ENCODE measurements at places on chromosomes 1 and 21.
A peak's percentile ranks its signal among the peaks of the same experiment; 100 is the strongest.

GRCh38 chr1:229186373-229187056 lies 84.4 kb upstream of the RAB4A start:
- no peak for DNase-seq

DNA sequence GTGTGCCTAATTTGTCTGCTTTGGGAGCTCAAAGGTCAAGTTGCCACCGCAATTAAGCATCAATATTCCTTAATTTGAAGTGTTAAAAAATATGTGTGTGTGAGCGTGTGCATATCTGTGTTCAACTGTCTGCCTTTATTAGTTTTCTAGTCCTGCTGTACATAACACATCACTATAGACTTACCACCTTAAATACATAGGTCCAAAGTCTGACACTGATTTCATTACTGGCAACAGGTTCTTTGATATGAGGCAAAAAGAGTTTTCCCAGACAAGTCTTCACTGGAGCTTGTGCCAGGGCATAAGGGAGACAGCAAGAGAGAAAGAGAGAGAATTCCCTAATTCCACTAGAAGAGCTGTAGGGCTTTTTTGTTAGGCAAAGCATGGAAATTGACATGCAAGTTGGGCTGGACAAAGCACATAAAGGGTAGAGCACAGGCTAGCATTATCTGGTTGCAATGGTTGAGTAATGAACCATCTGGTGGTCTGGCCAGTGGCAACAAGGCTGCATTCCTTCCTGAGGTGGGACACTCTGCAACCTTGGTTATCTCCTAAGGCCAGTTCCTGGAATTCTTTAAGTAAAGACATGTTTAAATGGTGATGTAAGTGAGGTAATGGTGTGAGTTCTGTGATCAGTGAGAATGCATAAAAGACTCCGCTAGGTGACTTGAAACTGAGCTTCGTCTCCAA lies 457.2 kb upstream of the ADAMTS5 start:
- DNase-seq, result no peak

DNA sequence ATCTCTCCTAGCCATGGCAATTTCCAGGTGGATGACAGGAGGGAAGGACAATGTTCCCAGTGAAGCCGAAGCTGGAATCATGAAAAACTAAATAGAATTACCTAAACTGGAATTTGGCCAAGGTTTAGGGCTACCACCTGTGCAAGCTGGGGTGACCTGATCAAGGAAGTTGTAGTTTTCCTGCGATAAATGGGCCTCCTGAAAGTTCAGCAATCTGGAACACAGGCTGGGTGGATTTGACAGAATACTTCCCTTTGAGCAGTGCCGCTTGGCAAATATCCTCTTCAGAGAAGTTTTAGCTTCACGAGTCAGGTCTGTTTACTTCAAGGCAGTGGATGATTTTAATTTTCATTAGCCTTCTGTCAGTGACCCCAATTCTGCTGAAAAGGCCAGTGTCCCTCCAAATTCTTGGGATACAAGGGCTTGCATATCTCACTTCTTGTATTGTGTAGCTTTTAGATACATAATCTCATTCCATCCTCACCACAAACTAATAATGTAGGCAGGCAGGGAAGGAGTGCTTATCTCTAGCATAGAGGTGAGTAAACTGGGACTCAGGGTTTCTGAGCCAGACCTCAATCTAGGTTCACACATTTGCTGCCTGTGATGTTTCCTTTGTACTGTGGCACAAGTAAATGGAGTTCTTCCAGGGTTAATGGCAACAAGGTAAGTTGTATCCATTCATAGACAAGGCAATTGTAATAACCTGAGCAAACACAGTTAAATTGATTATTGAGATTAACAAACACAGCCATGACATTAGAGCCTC lies 349.4 kb downstream of the NUF2 start:
- DNase-seq, result no peak

DNA sequence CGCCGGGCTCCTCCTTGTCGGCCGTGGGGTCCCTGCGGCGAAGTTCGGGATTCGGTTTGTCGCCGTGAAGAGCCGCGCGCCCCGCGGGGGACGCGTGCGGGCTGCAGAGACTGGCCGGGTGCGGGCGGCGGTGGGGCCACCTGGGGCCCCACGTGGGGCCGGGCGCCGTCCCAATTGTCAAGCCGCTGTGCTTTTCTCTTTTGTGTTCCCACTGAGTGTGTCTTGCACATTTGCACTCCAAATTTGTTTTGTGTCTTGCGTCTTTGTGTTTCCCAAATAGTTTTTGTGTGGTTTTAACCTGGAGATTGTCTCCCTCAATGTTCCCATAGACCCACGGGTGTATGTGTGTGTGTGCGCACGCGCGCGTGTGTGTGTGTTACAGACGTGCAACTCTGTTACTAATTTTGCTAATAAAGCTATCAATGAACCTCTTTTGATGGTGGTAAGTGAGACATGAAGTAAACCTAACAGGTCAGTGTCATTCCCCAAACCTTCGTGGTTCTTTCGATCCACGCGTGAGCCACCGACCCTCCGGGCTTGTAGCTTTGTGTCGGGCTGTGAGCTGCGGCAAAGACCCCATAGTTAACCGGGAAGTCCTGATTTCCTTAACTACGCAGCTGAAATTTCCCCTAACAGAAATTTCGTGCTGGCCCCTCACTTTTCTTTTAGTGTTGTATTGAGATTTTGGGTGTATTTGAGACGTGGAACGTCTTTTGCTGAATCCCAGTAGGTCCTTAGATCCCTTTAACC lies 708 bp downstream of the PRDM2 start:
- DNase-seq, result peak; percentile 50

- no peak for DNase-seq
These were observed 134.8 kb downstream of the ZNF648 start for GRCh38 chr1:181926697-181927096.

- DNase-seq, result no peak
These were observed 21.5 kb downstream of the DESI2 start for GRCh38 chr1:244674446-244674845.

DNA sequence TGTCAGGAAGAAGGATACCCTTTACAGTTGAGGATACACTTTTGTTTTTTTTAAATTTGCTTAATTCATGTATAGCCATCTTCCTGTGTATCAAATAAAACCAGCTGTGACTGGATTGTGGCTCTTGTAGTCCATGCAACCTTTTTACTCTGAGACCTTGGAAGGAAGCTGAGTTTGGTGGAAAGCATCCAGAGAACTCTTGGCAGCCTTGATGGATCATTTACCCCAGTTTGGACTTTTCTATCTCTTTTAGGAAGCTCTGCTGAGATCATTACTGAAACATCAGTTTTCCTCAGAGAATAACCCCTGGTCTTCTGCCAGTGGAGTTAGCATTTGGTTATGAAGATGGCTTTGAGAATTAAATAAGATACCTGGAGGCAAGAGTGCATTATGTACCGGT lies 21.2 kb upstream of the APOBEC4 start:
- DNase-seq, result no peak

- DNase-seq, result no peak
These were observed 2.2 kb downstream of the SPATC1L start for GRCh38 chr21:46181953-46182547.

DNA sequence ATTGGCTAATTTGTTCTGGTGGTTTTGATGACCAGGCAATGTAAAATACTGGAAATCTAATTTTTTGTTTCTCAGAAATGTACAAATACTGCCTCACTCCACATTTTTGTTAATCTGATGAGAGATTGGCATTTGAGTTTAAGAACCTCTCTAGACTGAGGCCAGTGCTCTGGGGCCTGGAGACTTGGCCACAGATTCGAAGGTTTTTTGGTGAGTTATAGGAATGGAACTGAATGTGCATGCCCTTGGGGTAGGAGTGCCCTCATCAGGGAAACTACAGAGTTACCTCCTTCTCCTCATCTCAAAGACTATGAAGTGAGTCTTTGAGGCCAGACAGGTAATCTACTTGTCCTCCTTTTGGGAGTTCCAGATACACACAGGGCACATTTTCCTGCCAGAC lies 347.9 kb downstream of the LTN1 start:
- no peak for DNase-seq

GRCh38 chr21:38917043-38917774 lies 111.5 kb downstream of the ETS2 start:
- DNase-seq, result no peak

GRCh38 chr1:237179503-237179902 lies 137.5 kb downstream of the RYR2 start:
- DNase-seq, result no peak

DNA sequence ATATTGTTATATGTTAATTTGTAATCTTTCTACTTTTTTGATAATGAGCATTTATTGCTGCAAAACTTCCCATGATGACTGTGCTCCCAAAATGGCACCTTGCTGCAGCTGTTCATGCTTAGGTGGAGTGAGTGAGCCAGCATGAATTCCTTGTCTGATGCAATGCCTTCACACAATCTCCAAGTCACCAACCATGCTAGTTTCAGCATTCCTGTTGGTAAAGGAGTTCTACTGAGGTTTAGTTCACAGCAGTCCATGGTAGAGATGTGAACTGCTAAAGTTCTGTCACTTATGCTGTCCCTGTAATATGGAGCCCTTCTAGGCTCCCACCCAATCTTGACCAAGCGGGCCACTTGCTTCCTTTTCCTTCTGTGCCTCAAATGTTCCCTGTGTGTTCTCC lies 26.2 kb upstream of the PRKACB start:
- DNase-seq, result no peak

- no peak for DNase-seq
These were observed 42.4 kb downstream of the PTPRC start for GRCh38 chr1:198681252-198681651.

DNA sequence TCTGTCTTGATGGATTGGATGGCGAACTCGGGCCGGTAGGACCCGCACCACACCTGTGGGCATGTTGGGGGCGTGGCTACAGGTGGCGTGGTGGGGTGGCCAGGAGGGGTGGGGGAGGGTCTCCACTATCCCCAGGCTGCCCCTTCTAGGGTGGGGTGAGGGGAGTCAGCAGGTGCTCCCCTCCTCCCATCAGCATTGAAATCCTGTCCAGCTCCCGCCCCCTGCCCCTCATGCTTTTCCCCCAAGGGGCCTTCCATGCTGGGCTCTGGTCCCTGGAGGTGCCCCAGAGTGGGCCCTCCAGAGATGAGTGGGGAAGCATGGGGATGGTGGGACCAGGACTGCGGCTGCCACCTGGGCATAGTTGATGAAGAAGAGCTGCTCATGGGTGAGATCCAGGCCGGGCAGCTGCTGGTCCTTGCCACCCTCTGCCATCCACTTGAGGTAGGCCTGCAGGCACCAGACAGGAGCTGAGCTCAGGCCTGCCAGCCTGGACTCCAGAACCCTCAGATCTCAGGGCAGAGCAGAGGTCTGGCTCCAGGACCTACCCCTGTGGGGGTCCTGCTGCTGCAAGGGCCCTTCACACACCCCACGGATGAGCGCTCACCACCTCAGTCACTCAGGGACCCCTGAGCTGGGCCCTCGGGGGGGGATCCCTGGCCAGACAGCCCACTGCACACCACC lies 5.1 kb downstream of the PRXL2B start:
- DNase-seq, result no peak

Measured in activated CD4-positive, alpha-beta T cell treated with anti-CD3 and anti-CD28 coated beads, Interleukin-2, amount 50 U/mL, for 1 hour (primary cell).